ENCODE measurements at places on chromosomes 11 and 22.

DNA sequence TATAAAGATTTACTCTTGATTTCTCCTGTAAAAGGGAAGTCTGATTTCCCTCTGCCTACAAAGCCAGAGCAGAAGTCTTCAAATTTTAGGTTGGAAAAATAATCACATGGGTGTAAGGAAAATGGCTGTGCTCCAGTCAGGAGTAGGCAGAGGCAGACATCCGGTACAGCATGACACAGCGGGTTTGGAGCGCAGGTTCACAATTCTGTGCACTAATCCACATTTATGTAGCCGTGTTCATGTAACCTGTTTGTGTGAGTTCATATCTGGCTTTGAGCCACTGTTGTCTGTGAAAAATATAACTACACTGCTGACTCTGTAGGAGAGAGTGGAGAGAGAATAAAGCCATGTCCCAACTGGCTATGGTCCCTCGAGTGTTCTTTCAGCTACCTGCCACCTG lies 248.0 kb downstream of the CASP12 start:
- H3K27me3 ChIP-seq: no peaks in the 10 kb centered on the region
- no peaks in the 10 kb centered on the region for H3K36me3 ChIP-seq
- DNase-seq: no peak
- H3K27ac ChIP-seq: no peak overlapping the region

- no peak overlapping the region for H3K27ac ChIP-seq
- no peak overlapping the region for H3K4me3 ChIP-seq
- DNase-seq: no peak
- peaks cover 13% of the 10 kb centered on the region for H3K4me1 ChIP-seq
- no peaks in the 10 kb centered on the region for H3K36me3 ChIP-seq
Observed at GRCh38 chr22:25567251-25567675, 2.8 kb downstream of the GRK3 start.

DNA sequence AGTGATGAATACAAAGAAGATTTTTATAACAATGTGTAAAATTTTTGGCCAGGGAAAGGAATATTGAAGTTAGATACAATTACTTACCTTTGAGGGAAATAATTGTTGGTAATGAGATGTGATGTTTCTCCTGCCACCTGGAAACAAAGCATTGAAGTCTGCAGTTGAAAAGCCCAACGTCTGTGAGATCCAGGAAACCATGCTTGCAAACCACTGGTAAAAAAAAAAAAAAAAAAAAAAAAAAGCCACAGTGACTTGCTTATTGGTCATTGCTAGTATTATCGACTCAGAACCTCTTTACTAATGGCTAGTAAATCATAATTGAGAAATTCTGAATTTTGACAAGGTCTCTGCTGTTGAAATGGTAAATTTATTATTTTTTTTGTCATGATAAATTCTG lies 5.3 kb downstream of the BIRC3 start:
- H3K4me1 ChIP-seq: peaks cover 17% of the 10 kb centered on the region
- DNase-seq: no peak
- H3K4me3 ChIP-seq: no peak overlapping the region
- peaks cover 8% of the 10 kb centered on the region for H3K36me3 ChIP-seq

DNA sequence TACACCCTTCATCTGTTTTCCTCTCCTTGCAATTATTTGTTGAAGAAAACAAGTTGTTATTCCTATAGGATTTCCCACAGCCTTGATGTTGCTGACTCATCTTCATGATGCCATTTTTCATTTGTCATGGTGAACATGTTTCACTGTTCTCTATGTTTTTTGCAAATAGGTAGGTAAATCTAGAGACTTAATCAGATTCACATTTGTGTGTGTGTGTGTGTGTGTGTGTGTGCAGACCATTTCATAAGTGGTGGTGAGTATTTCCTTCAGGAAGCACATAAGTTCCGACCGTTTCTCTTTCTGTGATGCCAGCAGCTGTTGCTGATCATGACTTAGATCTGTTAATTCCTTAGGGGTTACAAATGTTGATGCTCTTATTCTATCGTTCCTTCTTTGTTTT lies 80.3 kb upstream of the IZUMO1R start:
- H3K4me1 ChIP-seq: no peaks in the 10 kb centered on the region
- H3K27ac ChIP-seq: no peak overlapping the region
- H3K4me3 ChIP-seq: no peak overlapping the region
- H3K27me3 ChIP-seq: no peaks in the 10 kb centered on the region
- H3K36me3 ChIP-seq: no peaks in the 10 kb centered on the region

- H3K27me3 ChIP-seq: no peaks in the 10 kb centered on the region
- no peak overlapping the region for H3K4me3 ChIP-seq
- H3K36me3 ChIP-seq: no peaks in the 10 kb centered on the region
- H3K27ac ChIP-seq: no peak overlapping the region
Observed at GRCh38 chr11:134599299-134599771, 187.3 kb upstream of the B3GAT1 start.

DNA sequence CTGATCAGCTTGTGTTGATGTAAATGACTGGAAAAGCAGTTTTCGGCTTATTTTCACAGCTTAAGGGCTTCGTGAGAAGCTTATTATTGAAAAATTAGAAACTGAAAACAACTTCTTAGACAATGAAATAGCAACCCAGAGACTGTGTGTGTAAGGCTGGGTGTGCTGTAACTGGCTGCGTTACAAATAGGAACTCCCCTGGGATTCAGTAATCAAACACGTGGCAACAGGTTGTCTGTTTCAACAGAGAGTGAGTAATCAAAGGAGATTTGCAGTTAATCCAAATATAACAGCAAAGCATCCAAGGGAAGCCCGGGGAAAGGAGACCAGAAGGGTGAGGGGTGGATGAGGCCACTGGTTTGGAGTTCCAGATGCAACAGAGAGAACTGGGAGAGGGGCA lies 19.2 kb downstream of the NTM start:
- H3K27ac ChIP-seq: no peak overlapping the region
- H3K4me3 ChIP-seq: no peak overlapping the region

DNA sequence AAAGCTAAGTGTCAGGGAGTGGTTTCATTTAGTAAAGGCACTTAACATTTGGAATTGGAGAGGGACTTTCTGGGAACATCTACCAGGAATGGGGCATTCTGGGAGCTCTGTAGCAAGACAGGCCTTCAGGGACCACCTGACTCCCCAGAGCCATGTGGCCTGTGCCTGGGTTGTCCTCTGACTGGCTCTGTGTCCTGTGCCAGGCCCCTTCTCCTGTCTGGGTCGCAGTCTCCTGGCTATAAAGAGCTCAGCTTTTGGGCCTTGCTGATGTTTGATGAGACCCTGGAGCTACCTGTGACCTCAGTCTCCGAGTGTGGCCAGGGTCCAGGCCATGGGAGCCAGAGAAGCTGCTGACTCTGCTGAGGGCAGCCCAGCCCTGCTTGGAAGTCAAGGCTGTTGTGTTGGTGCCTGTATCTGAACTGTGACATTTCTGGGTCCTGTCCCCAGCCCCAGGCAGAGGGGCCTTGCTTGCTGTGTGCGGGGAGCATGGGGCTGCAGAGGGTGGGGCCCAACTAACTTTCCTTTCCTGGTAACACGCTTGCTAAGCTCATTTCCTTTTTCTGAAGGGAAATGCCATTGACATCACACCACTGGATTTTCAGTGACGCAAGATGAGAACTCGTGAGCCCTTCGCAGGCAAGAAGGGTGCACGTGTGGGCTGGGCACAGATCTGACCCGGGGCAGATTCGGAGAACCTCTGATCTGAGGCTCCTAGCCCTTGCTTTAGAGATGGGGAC lies 41.3 kb downstream of the LRRC32 start:
- H3K4me3 ChIP-seq: no peak overlapping the region
- H3K4me1 ChIP-seq: peaks cover 22% of the 10 kb centered on the region
- H3K27me3 ChIP-seq: no peaks in the 10 kb centered on the region
- peak overlapping the region; percentile 90 for H3K27ac ChIP-seq
- DNase-seq: peak; percentile 86

GRCh38 chr11:65713212-65713969 lies 1.3 kb downstream of the KAT5 start:
- H3K4me1 ChIP-seq: peaks cover 28% of the 10 kb centered on the region
- DNase-seq: no peak
- peak overlapping the region; percentile 60 for H3K4me3 ChIP-seq
- no peaks in the 10 kb centered on the region for H3K27me3 ChIP-seq
- H3K36me3 ChIP-seq: peaks cover 52% of the 10 kb centered on the region

DNA sequence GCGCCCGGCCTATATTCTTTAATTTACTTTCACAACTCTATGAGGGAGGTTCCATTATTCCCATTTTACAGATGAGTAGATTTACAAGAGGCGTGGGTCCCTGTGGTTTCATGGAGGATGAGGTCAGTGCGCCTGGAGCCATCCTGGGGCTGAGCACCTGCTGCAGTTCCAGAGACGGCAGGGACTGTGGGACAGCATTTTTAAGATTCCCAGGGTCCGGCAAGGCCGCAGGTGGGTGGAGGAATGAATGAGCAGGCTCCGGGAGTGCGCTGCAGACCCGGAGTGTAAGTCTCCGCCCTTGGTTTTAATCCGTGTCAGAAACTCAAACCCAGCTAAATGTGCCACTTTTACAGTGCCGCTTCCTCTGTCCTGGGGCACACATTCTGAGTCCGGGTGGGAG lies 4.1 kb upstream of the CHRM1 start:
- H3K4me1 ChIP-seq: peaks cover 41% of the 10 kb centered on the region
- no peak overlapping the region for H3K27ac ChIP-seq
- no peaks in the 10 kb centered on the region for H3K36me3 ChIP-seq
- peaks cover 12% of the 10 kb centered on the region for H3K27me3 ChIP-seq
- no peak overlapping the region for H3K4me3 ChIP-seq
- DNase-seq: no peak

- no peaks in the 10 kb centered on the region for H3K36me3 ChIP-seq
- no peak for DNase-seq
- H3K27ac ChIP-seq: no peak overlapping the region
- H3K4me3 ChIP-seq: no peak overlapping the region
Observed at GRCh38 chr11:105007463-105007862, 15.5 kb downstream of the CASP5 start.

DNA sequence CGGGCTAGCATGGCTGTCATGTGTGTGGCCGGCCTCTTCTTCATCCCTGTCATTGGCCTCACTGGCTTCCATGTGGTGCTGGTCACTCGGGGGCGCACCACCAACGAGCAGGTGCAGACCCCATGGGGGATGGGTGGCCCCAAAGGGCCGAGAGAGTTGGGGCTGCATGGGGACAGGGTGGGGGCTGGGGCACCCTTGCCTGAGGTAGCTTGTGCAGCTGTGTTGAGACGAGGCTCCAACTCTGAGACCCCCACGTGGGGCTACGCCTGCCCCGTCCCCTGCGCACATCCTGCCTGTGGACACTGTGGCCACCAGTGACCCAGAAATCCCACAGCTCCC lies 8.5 kb downstream of the ZDHHC8 start:
- H3K27ac ChIP-seq: no peak overlapping the region
- no peaks in the 10 kb centered on the region for H3K27me3 ChIP-seq
- no peak for DNase-seq
- H3K4me3 ChIP-seq: no peak overlapping the region
- H3K36me3 ChIP-seq: peaks cover 23% of the 10 kb centered on the region

- no peaks in the 10 kb centered on the region for H3K36me3 ChIP-seq
- peak overlapping the region; percentile 50 for H3K4me3 ChIP-seq
- no peak for DNase-seq
Observed at GRCh38 chr22:20418211-20418788, 19.3 kb downstream of the SCARF2 start.

DNA sequence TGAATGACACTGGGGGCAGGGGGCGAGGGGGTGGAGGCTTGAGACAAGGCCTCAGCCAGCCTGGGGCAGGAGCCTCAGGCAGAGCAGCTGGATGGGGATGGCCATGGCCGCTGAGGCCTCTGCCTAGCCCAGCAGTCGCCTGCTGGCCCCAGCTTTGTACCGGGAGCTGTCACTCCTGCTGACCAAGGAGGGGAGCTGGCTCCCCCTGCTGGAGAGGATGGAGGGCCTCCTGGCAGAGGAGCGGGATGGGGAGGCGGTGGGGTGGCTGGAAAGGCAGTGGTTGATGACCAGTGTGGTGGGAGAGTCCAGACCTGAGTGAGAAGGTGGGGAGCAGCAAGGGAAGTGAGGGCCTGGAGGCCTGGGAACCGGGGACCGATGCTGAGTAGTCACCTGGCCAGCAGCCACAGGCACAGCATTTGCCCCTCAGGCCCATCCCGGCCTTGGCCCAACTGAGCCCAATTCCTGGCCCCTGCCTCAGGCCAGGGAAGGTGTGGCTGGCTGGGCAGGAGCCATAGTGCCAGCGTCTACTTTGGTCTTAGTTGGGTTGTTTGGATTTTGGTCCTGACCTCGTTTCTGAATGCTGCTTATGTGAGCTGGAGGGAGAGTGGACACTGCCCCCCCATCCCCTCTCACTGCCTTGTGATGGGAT lies 6.0 kb upstream of the SUSD2 start:
- H3K36me3 ChIP-seq: peaks cover 57% of the 10 kb centered on the region
- peaks cover 32% of the 10 kb centered on the region for H3K4me1 ChIP-seq
- DNase-seq: no peak
- H3K4me3 ChIP-seq: no peak overlapping the region
- H3K27ac ChIP-seq: peak overlapping the region; percentile 69
- H3K27me3 ChIP-seq: no peaks in the 10 kb centered on the region
